ENCODE measurements at places on chromosomes 11 and 22. TPM values are rescaled to one million over a fixed set of nuclear protein-coding genes. Genes with fewer than 3 reads are reported as not detected.

Gene MRPL23
- 20.1 TPM for total RNA-seq

Gene BRSK2
- 32.8 TPM for total RNA-seq

Gene CDC42BPG
- 0.16 TPM for total RNA-seq

Gene HEPN1
- total RNA-seq: not detected

Gene MMP1
- total RNA-seq: not detected

Gene SLC22A12
- not detected for total RNA-seq

Gene ARHGAP8
- total RNA-seq: 1.4 TPM

All from occipital lobe (tissue), 3 donors.